Fibroblast of the conjunctiva (primary cell): ENCODE measurements at places on chromosomes 6 and 20.

DNA sequence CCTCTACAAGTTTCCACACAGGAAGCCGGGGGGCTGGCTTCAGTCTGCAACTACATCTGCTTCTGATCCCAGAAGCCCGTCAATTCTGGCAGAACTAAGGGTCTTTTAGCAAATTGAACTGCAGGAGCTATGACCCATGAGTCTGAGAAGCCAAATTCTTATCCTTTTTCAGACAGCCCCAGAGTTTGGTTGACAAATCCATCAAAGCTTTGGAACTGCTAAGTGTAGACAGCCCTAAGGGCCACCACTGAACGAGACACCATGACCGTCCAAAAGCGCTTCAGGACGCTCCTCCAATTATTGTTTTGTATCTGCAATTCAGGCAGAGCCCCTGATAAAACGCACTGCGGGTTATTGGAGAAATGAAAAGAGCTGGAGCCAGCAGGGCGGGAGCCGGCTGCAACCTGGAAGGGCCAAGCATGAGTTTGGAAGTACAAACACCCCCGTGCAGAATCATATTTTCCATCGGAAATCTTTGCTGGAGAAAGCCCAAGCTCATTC, 67.1 kb downstream of the GNAS-AS1 start:
- no peak for DNase-seq

GRCh38 chr6:17278289-17279063, 2.7 kb upstream of the RBM24 start:
- DNase-seq: no peak

DNA sequence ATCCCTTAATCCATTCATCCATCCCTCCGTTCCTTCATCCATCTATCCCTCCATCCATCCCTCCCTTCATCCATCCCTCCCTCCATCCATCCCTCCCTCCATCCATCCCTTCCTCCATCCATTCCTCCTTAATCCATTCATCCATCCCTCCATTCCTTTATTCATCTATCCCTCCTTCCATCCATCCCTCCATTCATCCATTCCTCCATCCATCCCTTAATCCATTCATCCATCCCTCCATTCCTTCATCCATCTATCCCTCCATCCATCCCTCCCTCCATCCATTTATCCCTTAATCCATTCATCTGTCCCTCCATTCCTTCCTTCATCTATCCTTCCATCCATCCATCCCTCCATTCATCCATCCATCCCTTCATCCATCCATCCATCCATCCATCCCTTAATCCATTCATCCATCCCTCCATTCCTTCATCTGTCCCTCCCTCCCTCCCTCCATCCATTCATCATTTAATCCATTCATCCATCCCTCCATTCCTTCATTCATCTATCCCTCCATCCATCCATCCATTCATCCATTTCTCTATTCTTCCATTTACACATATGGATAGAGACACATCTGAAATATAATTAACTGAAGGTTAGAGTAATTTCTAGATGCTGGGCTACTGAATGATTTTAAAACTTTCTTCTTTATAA, 100.9 kb downstream of the TSHZ2 start:
- no peak for DNase-seq

DNA sequence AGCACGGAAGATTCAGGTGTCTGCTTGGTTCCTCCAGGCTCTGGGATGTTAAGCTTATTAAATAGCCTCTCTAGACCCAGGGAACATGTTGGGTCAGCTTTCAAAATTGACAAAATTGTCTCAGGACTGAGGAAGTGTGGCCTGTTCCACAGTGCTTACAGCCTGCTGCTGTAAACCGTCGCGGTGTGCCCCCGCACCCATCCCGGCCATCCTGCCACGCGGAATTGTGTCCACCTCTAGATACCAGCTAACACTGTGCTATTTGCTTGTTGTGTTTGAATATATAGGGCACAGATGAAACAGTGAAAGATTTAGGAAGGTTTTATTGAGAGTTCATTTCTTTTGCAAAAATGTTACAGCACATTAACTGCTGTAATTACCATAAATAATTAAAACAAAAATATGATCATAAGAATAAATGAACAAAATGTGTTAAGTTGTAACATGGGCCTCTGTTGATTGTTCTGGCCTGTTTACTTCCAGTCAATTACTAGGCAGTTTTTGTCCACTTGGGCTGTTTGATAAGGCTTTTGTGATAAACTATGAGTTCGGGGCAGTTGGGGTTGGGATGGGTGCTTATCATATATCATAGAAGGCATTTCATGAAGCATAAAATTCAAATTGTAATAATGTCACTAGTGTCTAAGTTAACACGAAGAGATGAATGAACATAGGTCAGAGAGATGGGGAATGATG, 77.4 kb downstream of the ARID1B start:
- no peak for DNase-seq

- DNase-seq: no peak
These were observed 118.8 kb upstream of the FRMD1 start for GRCh38 chr6:168197636-168198301.

DNA sequence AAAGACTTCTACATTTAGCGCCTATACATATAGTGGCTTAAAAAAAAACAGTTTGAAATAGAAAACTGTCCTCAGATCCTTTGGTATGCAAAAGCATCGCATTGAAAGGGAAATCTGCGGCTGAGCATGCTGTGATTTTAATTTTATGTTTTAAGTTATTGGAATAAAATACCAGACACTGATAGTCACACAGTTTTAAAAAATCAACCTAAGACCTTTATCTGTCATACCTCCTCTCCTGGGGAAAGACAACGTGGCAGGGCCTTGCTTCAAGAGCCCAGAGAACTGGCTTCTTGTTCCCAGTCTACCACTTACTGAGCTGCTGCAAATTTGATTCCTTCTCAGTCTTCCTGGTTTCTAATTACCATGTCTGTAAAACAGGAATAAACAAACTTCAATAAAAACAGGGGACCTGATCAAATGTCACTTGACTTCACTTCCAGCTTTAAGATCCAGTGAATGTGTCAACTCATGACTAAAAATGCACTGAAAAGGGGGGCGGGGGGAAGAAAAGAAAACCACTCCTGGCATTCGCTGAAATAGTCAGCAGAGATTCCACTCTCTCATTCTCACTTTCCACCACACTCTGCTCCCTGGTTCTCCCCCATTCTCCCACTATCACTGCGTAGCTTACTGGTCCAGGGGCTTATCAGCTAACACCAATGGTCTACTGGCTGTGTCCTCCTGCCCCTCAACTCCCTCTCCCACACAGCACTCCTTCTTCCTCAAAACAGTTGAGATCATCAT, 494.7 kb upstream of the MARCKS start:
- DNase-seq: no peak

DNA sequence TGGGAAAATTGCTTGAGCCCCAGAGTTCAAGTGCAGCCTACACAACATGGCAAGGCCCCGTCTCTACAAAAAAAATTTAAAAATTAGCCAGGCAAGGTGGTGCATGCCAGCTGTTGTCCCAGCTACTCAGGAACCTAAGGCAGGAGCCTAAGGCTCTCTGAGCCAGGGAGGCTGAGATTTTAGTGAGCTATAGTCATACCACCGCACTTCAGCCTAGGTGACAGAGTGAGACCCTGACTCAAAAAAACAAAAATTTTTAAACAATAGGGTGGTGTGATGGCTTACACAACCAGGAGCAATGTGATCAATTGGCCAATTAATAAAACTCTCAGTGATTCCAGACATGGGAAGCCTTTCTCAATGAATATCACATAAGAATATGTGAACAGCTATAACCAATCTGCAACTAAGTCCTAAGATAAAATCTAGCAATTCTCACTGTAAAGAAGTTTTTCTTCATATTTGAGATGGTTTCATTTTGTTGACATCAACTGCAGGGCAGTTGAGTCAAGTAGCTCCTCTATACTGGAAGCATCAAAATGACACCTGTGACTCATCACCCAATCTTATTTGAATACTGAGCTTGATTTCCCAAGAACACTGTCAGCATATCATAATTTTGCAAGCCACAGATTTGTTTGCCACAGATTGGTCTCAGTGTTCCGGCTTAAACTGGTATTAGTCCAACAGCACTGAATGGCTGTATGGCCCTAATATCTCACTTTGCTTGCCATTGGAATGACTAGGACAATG, 169.0 kb upstream of the GJE1 start:
- no peak for DNase-seq

DNA sequence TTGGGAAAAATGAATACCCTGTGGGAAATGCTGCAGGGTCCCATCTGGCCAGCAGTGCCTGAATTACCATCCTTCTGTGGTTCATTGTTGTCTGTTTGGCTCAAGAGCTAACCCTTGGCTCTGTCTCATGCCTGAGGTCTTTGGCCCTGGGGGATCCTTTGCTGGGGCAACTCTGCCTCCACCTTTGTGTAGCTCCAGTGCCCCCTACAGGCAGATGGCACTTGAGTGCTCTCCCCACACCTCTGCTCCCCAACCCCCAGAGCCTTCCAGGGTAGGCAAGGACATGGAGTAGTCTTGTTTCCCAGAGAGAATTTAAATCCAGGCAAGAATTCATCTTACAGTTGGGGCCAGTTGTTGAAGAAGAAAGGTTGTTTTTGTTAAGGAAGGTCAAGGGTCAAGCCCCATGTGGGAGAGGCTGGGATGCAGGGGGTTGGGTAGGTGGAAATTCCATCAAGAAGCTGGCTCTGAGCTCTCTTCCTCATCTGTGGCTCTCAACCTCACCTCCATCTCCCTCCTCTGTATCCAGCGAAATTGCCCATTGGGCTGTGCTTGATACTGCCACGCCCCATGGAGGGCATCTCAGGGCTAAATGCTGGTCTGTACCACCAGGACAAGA, 44.2 kb downstream of the ZNF831 start:
- DNase-seq: no peak

DNA sequence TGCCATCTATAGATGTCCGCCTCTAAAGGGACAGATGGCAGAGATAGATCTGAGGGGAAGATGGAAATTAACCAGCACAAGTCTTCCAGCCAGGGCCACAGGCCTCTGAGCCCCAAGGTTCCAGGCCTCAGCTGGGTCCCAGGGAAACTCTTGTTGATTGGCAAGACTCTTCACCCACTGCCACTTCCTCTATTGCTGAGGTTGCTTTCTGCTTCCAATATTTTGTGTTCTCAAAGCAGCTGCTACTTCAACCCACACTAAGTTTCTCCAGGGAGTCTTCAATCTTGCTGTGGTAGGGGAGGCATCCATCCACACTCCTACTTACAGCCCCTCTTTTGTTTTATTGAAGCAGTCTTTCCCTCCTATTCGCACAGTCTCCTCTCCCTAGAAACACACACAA, 36.4 kb upstream of the SASH1 start:
- no peak for DNase-seq

DNA sequence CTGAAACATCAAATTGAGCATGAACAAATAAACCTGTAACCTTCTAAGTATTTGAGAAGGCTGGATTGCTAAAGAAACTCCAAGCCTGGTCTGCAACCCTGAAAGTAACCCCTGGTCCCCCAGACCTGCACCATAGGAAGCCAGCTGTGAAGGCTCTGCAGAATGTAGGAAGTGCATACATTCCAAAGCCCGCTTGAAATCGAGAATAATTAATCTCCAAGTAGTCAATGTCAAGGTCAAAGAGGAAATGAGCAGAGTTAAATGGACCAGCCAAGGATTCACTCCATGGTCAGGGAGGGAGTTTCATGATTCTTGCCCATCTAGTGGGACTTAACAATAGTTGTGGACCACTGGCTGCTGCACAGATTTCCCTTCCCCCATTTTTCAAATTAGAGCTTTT, 107.6 kb upstream of the RNF24 start:
- no peak for DNase-seq

GRCh38 chr6:38739532-38739931, 24.4 kb downstream of the DNAH8 start:
- no peak for DNase-seq

DNA sequence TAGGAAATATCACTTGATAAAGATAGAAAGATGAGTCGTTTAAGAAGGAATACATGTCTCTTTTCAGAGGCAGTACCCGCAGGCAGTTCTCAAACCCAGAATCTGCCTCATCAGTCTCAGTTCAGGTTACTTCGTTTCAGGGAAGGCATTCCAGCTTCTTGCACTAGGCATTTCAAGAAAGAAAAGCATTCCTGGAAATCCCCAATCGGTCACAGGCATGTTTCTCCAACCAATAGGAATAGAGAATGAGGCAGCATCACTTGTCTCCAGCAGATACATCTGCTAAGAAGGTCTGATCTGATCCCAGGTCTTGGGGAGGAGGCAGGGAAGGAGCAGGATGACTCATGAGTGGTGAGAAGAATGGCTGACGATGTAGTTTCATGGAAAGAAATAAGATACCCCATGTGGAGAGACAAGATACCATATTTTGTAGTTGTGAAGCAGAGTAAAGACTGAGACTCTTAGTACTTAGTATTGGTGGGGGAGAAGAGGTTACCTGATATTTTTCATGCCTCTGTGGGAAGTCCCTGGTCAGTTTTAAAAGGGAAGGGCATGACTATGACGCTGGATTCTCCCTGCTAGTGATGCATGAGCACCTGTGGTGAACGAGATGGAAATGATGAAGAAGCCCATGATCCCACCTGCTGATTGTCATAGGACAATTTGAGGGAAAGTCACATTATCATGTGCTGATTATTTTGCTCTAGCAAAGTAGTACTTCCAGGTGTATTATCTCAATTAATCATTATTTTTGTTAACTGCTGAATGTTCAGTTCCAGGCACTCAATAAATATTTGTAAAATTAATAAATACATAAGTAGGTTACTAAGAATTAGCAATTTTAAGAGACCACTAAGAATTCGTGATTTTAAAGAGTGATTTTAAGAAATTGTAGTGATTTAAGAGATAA, 20.3 kb upstream of the HLA-DRB1 start:
- DNase-seq: peak; percentile 85

GRCh38 chr6:20238688-20239587, 26.7 kb upstream of the MBOAT1 start:
- no peak for DNase-seq

DNA sequence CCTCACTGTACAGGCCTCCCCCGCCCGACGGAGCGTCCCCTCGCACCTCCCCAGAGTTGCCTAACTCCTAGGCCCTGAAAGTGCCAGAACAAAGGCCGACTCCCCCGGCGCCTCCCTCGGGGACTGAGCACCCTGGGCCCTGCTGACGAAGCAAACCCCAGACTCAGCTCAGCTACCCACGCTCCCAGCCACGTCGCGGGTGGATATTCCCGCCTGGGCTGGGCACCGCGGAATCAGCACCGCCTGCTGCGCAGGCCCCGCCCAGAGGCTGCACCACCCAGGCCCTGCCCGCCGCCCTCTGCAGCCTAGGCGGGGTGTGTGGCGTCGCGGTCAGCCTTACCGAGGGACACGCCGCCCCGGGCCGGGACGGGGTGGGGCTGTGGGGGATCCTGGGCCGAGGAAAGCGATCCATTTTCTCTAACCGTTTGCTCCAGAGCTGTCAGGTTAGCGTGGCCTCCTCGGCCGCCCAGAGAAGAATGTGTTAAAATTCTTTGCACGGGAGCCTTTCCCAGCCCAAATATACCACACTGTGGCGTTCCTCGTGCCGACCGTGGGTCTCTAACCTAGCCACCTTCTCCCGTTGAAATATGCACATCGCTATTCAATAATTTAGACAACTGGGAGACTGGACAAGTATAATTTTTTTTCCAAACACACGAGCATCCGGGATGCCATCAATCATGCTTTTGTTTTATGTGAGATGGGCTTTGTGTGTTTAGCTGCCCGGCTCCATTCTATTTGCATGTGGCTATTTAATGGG, 31.4 kb downstream of the TFAP2A start:
- DNase-seq: no peak

GRCh38 chr6:26029857-26030653, 57.2 kb upstream of the HFE start:
- DNase-seq: no peak

GRCh38 chr6:132279592-132280139, 121.6 kb downstream of the MOXD1 start:
- DNase-seq: peak; percentile 53
